ENCODE measurements at places on chromosomes 12 and 14.
A peak's percentile ranks its signal among the peaks of the same experiment; 100 is the strongest.

- no peak for DNase-seq
Measured at GRCh38 chr14:65915125-65915524, 502.6 kb downstream of the FUT8 start.

DNA sequence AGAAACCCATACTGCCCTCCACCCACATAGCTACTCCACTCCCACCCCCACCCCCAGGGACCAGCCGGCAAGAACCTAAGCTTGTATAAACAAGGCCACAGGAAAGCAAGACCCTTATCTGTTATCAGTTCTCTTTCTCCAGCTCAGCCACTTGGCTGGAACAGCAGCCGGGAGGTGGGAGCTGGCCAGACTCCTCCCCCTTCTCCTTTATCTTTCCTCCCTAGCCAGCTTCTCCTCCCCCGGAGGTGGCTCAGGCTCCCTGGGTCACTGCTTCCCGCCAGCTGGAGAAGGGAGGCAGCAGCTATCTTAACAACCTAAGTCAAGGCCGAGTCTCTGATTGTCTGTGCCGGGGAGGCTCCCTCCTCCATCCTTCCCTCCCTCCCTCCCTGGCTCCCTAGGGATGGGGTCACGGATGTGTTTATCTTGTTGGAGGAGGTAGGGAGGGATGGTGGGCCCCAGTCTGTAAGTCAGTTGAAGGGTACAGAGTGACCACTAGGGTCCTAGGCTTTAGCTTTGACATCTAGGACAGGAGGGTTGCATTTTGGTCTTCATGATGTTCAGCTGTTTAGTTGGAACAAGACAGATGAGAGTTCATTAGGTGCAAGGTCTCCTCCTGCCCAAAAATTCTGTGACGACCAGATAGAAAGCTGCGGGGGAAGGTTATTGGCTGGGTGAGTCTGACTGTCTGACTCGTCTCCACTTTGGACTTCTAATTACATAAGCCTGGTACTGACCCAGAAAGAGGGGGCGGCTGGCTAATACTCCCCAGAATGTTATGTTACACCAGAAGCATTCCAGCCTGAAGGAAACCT is 29.7 kb downstream of the ZFP36L1 start:
- DNase-seq: no peak

- DNase-seq: no peak
Measured at GRCh38 chr12:71768900-71769299, 14.2 kb downstream of the RAB21 start.

DNA sequence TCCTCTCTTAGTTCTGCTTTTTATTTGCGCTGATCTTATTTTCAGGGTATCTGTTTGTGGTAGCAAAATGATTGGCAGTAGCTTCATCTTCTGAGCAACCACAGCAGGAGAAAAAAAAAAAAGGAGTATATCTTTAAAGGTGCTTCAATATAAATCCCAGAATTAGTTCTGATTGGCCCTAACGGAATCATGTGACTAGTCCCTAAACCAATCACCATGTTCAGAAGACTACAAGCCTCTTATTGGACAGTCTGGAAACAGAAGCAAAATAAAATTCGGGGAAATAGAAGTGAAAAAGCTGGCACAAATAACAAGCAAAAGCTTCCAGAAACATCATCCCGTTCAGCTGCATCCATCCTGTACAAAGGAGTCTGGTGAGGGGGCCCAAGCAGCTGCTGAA is 49.9 kb upstream of the PTPRO start:
- no peak for DNase-seq

DNA sequence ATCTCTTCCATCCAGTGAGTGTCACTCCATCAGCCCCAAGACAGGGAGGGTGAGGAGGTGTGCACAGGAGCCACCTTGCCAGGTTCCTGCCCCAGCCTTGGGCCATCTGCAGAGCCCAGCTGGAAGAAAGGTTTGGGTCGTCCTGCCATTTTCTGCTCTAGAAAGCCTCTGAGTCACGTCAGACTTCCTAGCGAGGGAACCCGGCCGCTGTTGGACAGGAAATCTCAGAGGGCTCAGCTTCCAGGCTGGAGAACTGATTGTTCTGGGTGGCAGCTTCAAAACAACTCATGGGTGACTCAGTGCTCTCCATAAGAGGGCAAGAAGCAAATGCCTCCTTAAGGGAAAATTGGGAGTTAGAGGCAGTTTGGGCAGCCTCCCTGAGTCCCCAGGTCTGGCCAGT is 16.6 kb downstream of the HIP1R start:
- DNase-seq: peak; percentile 71

- DNase-seq: no peak
Measured at GRCh38 chr12:73906757-73907156, 630.9 kb upstream of the ATXN7L3B start.

DNA sequence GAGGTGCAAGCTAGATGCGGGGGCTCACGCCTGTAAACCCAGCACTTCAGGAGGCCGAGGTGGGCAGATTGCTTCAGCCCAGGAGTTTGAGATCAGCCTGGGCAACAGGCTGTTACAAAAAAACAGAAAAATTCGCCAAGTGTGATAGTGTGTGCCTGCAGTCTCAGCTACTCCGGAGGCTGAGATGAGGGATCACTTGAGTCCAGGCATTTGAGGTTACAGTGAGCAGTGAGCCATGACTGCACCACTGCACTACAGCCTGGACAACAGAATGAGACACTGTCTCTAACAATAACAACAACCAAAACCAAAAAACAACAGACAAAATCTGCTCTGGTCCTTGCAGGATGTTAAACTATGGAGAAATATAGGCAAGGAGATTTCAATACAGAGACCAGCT is 13.9 kb downstream of the BTBD7 start:
- DNase-seq: no peak

- DNase-seq: no peak
Measured at GRCh38 chr12:85820101-85820500, 16.1 kb downstream of the RASSF9 start.

DNA sequence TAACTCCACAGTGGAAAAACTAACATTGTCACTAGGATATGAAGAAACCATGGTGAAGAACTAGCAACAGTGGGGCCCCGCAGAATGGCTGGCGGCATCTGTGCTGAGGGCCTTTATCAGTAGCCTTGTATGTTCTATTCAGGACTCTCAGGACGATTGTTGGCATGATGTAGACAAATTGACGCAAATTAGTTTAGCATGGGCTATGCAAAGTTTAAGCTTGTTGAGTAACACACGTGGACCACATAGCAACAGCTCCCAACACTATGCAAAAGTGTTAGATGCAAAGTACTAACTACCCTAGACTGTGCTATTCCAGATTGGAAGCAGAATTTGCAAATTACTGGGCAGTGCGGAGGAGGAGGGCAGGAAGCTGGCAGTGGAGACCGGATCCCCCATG is 38.2 kb upstream of the TMEM263 start:
- DNase-seq: no peak
